Bone marrow (tissue), 2 donors: ENCODE measurements at places on chromosomes 6 and 20.

DNA sequence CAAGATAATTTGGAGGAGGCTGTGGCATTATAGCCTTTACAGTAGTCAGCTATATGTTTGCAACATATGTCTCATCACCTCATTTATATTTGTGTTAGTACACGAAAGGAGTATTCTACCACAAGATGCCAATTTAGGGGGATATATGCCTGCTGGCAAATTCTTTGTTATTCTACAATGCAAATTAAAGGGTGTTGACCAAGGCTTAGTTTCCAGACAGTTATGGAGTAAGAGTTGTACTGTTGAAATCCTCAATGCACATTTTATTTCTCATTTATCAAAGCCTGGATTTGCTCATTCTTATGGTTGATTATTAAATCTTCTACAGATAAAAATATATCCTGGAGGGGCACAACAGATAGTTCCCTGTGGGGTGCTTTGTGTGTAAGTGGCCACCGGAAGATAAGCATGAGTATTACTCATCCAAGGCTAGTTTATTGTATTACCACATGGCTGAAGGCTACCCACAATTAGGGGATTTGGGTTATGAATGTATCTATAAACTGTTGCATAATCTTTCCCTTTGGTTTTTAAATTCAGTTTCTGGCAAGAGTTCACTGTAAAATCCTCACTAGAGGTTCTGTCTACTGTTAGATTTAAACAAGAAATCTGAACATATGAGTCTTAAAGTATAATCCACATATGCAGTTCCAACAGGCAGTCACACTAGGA lies 9.0 kb downstream of the CST9 start:
- DNase-seq: no peak

DNA sequence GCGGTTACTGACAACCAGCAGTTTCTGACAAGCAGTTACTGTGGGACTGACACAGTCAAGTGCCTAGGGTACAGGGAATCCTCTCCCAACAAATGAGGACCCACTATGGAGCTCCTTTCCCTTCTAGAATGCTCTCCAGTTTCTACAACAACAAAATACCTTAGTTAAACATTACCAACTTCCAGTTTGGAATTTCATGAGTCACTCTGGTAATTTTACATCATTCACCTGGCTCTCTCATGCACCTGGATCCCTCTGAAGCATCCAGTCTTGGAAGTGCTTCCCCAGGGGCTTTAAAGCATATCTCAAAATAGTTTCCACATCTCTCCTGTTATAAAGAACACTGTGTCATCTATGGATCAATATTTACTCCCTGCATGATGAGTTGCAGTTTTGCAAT lies 286.7 kb upstream of the SPTLC3 start:
- DNase-seq: no peak

- no peak for DNase-seq
Measured at GRCh38 chr20:11168026-11168425, 494.2 kb upstream of the JAG1 start.

- no peak for DNase-seq
Measured at GRCh38 chr6:52566201-52566600, 10.7 kb downstream of the TRAM2 start.

GRCh38 chr6:6405997-6406714 lies 85.7 kb upstream of the F13A1 start:
- DNase-seq: no peak

DNA sequence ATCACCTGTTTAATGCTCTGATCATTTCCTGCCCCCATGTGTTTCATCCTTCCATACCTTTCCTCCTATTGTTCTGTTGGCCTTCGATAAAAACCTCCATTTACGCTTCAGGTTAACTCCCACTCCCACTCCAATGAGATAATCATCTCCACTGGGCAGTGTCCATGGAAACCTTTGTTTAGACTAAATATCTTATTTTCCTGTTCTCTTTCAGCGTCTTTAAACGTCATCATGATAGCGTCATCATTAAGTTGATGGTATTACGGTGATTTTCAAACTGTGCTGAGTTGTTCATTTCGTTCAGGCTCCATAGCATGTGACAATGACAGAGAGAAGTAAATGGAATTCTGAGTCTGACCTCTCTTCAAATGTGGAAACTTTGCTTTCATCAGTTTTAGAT lies 970.5 kb upstream of the SLC35B3 start:
- no peak for DNase-seq

GRCh38 chr6:95698271-95698670 lies 120.9 kb downstream of the MANEA start:
- DNase-seq: no peak

DNA sequence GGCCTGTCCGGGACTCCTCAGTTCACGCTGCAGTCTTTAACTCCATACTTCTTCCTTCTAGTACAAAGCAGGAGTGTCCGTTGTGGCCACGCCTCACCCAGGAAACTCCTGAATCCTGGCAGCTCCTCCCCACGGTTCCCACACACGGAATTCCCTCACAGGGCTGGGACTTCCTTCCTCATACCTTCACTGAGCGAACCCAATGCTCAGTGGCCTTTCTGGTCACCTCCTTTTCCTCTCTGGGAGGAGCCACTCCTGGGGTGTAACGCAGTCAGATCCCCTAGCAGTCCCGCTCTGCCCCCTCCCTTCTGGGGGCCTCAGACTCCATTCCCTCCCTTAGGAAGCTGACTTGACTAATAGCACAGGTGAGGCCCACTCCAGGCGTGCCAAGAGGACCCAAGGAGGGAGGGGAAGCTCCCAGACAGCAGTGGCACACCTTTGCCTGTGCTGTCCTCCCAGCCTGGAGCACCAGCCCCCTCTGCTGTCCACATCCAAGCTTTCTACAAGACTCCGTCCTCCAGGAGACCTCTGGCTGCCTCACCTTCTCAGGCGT lies at the start of gene SLC52A3:
TSS of gene SLC52A3 (minus strand) at position 75 of the 553 bp plus-strand sequence. CDS start 2,726 bp downstream, outside the sequence.
- DNase-seq: no peak

DNA sequence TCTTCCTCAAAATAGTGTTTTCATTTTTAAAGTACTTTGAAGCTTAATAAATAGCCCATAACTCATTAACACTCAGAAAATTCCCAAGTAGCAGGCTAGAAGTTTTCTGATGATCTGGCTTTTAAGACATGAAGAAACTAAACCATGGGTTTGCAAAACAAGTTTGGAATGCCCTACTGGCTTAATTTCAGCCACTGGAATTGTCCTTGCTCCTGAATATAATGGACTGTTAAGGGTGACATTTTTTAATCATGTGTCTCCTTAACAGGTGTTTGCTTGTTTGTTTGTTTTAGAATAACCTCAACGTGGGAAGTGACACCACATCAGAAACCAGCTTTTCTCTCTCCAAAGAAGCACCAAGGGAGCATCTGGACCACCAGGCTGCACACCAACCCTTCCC lies 49.1 kb downstream of the ISM1 start:
- no peak for DNase-seq
